Memory B cell (primary cell): ENCODE measurements at places on chromosomes 12 and 14.

DNA sequence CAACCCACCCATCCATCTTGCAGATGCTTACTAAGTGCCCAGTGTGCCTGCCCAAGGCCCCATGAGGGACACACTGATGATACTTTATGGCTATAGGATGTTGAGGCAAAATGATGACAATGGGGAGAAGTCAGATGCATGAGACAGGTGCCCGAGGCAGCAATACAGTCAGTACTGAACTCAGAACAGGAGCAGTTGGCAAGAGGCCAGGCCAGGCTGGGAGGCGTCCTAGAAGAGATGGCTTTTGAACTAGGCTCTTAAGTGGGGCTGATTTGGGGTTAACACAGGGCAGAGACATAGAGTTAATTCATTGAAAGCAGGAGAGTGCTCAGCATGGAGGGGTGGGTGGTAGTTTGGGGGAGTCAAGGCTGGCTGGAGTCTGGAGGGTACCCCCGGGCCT is 15.6 kb downstream of the PLBD2 start:
- peaks cover 8% of the 10 kb centered on the region for H3K4me1 ChIP-seq
- peaks cover 30% of the 10 kb centered on the region for H3K36me3 ChIP-seq
- no peak for DNase-seq
- H3K27ac ChIP-seq, result no peak overlapping the region
- no peaks in the 10 kb centered on the region for H3K27me3 ChIP-seq
- no peak overlapping the region for H3K4me3 ChIP-seq

- peaks cover 3% of the 10 kb centered on the region for H3K4me1 ChIP-seq
- peaks cover 5% of the 10 kb centered on the region for H3K36me3 ChIP-seq
- H3K27me3 ChIP-seq, result peaks cover 3% of the 10 kb centered on the region
- H3K27ac ChIP-seq, result no peak overlapping the region
- no peak for DNase-seq
Observed at GRCh38 chr12:93195511-93195910, 182.2 kb upstream of the NUDT4 start.

DNA sequence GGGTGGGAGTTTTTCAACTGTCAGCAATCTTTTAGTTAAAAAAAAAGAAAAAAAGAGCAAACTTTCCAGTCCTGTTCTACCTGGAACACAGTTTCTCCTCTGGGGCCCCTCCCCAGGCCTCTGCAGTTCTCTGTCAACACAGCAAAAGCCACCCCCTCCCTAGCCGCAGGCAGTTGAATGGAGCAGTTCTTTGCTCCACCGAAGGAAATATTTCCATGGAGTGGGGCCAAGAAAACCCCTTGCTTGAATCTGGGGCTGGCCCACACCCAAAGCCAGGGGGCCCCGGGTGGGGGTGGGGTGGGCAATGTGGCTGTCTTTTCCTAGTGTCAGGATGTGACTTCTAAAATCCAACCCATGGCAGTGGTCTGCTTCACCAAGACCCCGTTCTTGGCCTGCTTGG is 5.0 kb upstream of the MEG3 start:
- no peak for DNase-seq
- no peak overlapping the region for H3K27ac ChIP-seq
- H3K4me1 ChIP-seq, result no peaks in the 10 kb centered on the region
- H3K36me3 ChIP-seq, result no peaks in the 10 kb centered on the region
- peaks cover 2% of the 10 kb centered on the region for H3K27me3 ChIP-seq

DNA sequence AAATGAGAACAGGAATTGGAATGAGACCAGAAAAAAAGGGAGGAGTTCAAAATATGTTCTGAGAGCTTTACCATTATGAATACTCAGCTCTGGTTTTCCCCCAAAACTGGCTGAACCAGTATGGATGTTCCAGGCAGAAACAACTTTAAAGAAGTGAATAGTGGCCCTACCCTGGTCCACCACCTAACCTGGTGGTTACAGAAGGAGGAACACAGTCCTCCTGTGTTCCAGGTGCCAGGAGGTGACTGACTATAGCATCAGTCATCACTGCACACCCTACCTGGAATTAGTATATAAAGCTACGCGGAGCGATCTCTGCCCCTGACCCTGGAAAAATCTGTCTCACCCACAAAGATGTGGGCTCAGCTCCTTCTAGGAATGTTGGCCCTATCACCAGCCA is at the start of gene A2ML1:
Gene A2ML1 (plus strand): TSS at position 324 of the 400 bp plus-strand sequence. CDS start 31 bp downstream, at position 355.
- DNase-seq, result no peak
- no peak within 1 kb of the TSS for H3K27ac ChIP-seq
- peaks cover 1% of the 10 kb centered on the region for H3K36me3 ChIP-seq
- peaks cover 3% of the 10 kb centered on the region for H3K27me3 ChIP-seq
- no peaks in the 10 kb centered on the region for H3K4me1 ChIP-seq
